ENCODE measurements at places on chromosomes 3 and 15.

GRCh38 chr3:154818676-154819255, 261.4 kb upstream of the MME start:
- no peak for DNase-seq

GRCh38 chr3:10466186-10466585, 39.2 kb downstream of the ATP2B2 start:
- DNase-seq = no peak

DNA sequence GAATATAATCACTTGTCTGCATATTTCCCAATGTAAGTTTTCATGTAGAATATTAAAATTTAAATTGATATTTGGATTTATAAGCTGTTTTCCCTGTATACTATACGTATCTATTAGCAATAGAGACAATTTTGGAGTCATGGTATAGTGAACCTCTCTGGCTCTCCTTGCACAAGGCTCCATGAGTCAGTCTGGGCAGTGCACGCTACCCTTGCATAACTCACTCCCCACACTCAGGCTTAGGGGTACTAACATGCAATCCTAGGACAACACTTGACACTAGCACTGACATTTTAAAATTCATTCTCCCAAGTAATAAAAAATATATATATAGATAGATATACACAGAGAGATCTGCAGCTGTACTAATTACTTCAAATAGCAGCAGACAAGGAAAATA, 39.2 kb downstream of the SLC24A1 start:
- peak; percentile 65 for DNase-seq

DNA sequence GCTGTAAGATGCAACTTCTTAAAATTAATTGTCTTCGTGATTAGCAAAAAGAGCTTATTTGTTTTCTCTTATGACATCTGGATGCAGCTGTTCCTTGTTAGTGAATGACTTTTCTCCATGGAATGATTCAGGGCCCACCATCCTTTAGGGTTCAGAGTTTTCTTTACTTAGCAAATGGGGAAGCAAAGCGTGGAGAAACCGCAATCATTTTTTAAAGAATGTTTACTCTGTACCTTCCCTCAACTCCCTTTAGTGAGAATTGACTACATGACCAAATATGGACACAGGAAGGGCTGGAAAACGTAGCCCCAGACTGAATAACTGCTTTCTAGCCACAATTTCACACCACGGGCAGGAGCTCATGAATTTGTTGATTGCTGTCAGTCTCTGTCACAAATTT, 130.1 kb downstream of the EDEM1 start:
- DNase-seq = no peak

DNA sequence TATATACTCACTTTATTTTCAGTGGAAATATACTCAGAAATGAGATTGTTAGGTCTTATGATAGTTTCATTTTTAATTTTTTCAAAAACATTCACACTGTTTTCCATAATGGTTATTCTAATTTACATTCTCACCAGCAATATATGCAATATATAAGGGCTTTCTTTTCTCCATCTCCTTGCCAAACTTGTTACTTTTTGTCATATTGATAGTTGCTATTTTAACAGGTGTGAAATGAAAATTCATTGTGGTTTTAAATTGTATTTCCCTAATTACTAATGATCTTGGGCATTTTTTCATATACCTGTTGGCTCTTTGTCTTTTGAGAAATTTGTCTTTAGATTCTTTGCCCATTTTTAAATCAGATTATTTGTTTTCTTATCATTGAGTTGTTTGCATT, 325.2 kb downstream of the DIPK2A start:
- DNase-seq = no peak

- no peak for DNase-seq
Observed at GRCh38 chr3:119748991-119749390, 32.9 kb upstream of the NR1I2 start.

DNA sequence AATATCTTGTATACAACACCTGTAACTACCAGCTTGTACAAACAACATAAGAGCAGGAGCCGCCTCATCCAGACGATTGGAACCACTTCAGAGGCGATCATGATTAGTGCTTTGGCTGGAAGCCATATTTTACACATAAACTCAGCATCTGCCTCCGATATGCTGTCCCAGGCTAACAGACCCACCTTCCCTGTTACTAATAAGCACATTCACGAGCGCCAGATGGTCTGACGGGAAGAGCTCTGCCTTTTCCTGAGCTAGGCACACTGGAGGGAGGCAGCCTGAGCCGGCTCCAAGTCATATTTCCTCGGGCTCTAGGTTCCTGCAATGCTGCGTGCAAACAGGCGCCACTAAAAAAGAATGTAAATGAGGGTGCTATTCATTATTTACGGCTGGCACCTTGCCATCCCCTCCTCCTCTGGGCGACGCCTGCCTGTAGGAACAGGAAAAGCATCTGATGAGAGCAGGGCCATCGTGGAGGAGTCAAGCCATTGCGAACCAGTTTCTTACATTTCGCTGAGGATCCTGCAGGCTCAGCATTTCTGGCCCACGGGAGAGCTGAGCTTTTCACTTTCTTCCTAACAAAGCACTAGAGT, 98.2 kb downstream of the ANXA2 start:
- DNase-seq = no peak

- DNase-seq = no peak
Observed at GRCh38 chr3:23961066-23961465, 16.0 kb downstream of the NR1D2 start.

DNA sequence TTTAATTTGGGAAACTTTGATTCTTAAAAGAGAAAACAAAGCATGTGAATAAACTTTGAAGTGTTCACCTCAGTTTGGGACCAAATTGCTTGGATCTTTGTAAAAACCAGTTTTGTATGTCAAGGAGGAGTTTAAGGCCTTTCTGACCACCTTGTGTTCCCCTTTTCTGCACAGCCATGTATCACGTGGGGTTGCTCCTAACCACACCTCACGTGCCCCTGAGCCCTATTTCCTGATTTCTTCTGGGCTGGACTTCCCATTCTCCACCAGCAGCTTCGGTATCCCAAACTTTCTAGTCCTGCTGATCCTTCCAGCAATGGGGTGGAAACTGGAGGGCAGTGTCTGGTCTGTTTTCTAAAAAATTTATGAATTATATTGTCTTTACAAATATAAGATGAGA, 76.4 kb upstream of the STT3B start:
- peak; percentile 40 for DNase-seq

DNA sequence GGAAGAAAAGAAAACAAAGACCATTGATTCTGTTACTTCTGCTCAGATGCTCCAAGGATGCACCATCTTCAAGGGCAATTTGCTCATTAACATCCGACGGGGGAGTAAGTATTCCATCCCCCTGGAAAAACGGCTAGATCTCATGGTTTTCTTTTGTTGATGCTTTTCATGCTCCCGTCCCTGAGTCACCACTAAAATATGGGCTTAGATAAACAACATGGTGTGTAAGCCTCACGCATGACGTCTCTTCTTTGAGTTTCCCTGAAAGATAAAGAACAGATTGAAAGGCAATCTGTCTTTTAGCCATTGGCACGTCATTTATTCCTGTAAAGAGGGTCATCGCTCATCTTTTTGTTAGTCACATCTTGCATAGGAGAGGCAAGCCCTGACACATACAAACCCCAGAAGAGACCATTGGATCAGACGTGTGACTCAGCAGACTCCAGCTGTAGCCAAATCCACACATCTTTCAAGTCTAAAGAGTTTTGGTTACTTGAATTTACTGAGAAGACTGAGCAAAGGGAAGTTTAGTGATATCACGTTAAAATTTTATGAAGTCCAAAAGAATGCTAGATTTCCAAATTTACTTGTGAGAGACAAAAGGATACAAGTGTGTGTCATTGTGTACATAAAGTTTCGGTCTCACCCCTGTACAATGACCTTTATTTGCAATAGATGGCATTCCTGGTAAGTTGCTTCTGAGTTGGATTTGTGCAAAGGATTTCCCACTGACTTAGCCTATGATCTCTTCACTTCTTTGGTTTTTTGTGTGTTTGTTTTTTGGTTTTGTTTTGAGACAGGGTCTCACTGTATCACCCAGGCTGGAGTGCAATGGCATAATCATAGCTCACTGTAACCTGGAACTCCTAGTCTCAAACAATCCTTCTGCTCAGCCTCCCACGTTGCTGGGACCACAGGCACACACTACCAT, 110.5 kb downstream of the PGPEP1L start:
- DNase-seq = no peak

DNA sequence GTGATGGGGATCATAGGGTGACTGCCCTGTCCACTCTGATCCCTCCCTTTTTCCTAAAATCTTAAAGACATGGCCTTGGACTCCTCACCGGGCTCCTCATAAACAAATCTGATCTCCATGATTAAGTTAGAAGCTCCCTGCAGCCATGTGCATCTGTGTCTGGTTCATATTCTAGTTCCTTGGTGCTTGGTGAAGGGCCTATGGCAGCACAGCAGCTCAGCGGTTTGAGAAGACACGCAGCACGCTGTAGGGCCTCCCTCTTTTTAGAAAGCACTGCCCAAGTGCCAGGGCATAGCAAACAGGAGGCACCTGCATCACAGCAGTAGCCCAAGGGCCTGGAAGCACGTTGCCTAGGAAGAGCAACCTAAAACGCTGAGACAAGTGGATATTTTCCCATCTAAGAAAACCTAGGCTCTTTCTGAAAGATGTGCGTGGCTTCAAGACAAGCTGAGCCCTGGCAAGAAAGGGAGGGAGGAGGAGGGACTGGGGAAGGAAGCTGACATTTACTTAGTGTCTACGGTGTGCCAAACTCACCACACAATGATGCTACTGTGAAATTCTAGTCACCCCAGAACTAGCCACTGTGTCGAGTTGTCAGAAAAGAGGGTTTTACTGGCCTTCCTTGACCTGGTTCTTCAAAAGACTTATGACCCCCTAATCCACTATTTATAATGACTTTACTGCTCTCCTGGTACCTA, 14.9 kb upstream of the ULK3 start:
- no peak for DNase-seq
